ENCODE measurements at places on chromosomes 12 and 14. TPM values are rescaled to one million over a fixed set of nuclear protein-coding genes. Genes with fewer than 3 reads are reported as not detected.

GRCh38 chr12:111088409-111088808 lies 168.0 kb upstream of the MYL2 start:
- no peak overlapping the region for H3K27ac ChIP-seq
- H3K36me3 ChIP-seq, result no peaks in the 10 kb centered on the region
- H3K27me3 ChIP-seq, result no peaks in the 10 kb centered on the region
- no peak for DNase-seq
- no peak overlapping the region for H3K4me3 ChIP-seq
- H3K4me1 ChIP-seq, result no peaks in the 10 kb centered on the region

SLC22A17 gene
- 3.2 TPM for total RNA-seq

- peaks cover 13% of the 10 kb centered on the region for H3K36me3 ChIP-seq
- H3K27ac ChIP-seq, result peak overlapping the region; percentile 67
- H3K27me3 ChIP-seq, result no peaks in the 10 kb centered on the region
- H3K4me3 ChIP-seq, result no peak overlapping the region
- peaks cover 58% of the 10 kb centered on the region for H3K4me1 ChIP-seq
These were observed 2.0 kb downstream of the ARL6IP4 start for GRCh38 chr12:122982477-122982815.

GRCh38 chr12:94793191-94793595 lies 142.8 kb upstream of the TMCC3 start:
- no peaks in the 10 kb centered on the region for H3K36me3 ChIP-seq
- DNase-seq, result peak; percentile 58
- no peak overlapping the region for H3K27ac ChIP-seq

DNA sequence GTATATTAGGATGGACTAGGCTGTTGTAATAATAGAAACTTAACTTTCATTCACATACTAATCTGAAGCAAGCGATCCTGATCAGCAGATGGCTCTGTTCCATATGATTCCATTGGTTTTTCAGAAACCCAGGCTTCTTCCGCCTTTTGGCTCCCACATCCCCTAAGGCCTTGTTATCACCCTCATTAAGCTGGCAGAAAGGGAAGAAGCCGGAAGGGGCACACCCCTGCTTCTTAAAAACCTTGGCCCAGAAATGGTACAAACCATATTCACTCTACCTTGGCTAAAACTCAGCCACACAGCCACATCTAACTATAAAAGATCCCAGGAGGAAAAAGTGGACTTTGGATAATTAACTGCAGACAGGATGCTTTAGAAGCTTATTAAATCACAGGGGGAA lies 329.2 kb downstream of the PCNX1 start:
- H3K4me3 ChIP-seq, result no peak overlapping the region
- H3K27ac ChIP-seq, result no peak overlapping the region
- H3K4me1 ChIP-seq, result no peaks in the 10 kb centered on the region
- H3K36me3 ChIP-seq, result no peaks in the 10 kb centered on the region
- DNase-seq, result no peak

DNA sequence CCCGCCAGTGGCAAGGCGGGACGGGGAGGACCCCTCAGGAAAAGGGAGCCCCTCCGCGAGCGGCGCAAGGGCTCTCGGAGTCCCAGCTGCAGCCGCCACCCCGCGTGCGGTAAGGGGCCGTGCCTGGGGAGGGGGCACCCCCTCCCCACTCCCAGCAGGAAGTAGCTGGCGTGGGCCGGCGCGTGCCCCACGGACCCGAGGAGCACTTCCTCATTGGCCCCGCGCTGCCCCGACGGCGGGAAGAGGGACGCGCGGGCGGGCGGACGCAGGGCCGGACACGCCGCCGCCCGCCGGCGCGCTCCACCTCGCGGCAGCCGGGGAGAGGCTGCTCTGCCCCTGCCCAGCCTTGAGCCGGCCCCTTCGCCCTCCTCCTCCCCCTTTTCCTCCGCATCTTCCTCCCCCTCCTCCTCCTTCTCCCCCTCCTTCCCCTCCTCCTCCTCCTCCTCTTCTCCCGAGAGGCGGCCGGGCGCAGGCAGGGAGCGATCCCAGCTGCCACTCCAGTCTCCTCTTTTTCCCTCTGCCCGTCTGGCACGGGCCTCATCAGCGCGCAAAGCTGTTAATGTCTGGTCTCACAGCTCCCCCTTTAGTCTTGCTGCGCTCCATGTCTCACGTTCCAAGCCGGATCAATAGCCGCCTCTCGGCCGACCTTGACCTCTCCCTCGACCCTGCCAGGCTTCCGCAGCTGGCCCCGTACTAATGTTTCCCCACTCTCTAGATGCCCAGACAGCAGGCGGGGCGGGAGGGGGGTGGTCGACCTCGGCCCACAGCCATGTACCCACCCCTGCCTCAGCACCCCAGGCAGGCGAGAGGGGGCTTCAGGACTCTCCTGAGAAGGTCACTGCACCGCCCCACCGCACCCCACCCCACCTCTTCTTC lies 2.6 kb upstream of the BCL11B start:
- no peaks in the 10 kb centered on the region for H3K36me3 ChIP-seq
- DNase-seq, result peak; percentile 60
- H3K4me1 ChIP-seq, result peaks cover 29% of the 10 kb centered on the region
- H3K4me3 ChIP-seq, result no peak overlapping the region
- H3K27me3 ChIP-seq, result no peaks in the 10 kb centered on the region

Measured in CD4-positive, CD25-positive, alpha-beta regulatory T cell (primary cell).